Mesendoderm (in vitro differentiated cells): ENCODE measurements at places on chromosomes 12 and 14.

DNA sequence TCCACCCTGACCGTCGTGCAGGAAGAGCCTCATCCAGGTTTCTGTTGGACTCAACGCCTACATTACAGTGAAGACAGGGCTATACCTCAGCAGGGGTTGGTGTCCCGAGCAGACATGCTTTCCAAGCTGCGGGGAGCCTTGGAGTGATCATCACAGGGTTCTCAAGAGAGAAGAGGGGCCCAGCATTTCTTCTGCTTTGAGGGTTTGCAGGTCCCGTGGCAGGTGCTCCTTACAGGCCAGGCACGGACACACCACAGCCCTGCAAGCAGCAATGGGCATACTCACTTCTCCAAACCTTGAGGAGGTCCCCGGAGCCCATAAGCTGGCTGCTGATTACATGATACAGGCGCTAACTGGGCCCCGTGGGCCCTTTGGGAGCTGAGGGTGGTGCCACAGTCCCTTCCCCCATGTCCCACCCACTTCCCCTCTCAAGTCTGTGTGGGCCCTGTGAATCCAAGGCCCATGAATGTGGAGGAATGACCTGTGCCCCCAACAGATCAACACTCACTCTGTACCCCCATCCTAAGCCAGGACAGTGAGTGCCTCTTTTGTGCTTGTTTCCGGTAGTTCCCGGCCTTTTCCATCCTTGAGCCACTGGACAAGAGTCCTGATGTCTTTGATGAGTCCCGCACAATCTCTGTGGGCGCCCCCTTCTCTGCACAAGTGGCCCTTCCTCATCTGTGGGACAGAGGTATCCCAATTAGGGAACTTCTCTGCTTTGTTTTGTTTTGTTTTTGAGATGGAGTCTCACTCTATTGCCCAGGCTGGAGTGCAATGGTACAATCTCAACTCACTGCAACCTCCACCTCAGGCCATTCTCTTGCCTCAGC lies 1.1 kb downstream of the AQP2 start:
- DNase-seq = no peak

- peak; percentile 58 for DNase-seq
Measured at GRCh38 chr12:18446061-18446644, 184.8 kb downstream of the PIK3C2G start.

DNA sequence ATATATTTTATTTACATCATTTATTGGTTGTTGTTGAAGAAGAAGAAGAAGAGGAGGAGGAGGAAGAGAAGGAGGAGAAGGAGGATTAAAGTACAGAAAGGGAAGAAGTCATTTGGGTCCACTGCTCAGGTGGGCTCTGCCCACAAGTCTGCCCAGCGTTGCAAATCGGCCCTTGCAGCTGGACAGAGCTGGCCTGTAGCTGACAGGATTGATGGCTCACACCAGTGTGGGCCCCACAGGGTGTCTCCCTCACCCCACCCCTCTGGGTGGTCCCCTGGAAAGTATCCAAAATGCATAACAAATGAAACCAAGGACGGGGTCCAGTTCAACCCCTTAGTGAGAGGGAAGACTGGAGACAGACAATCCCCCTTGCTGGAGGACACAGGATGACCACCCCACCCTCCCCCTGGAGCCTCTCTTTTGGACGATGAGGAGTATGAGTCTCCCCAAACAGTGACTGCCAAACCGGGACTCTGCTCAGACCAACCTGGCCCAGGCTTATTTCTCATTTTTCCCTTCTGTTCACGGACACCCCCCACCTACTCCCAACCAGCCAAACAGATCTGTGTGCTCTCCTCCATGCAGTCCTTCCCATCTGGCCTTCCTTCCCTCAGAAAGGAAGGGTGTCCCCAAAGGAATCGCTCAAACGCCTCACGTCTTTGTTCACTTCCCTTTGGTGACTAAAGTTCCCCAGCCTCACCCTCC lies 17.7 kb downstream of the DPF3 start:
- DNase-seq = no peak

DNA sequence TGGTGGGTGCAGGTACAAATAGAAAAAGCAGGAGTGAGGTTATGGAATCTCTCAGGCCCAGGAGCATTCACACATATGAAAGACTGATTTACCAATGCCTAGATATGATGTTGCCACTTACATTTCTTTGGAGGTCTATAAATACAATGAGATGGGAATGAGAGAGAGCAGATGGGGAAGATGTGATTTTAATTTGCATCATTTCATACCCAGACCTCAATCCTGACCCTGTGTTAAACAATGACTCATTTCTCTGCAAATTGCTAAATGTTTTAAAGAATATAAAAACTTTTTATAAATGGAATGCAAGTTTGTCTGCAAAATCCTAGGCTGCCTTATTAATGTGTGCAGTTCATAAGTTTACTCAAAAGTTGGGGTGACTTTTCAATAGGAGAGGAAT lies 38.6 kb upstream of the GNG2 start:
- no peak for DNase-seq

- no peak for DNase-seq
Measured at GRCh38 chr14:79586416-79586815, 624.9 kb downstream of the DIO2 start.

- DNase-seq = no peak
Measured at GRCh38 chr12:127306604-127307215, 960.3 kb upstream of the TMEM132C start.

DNA sequence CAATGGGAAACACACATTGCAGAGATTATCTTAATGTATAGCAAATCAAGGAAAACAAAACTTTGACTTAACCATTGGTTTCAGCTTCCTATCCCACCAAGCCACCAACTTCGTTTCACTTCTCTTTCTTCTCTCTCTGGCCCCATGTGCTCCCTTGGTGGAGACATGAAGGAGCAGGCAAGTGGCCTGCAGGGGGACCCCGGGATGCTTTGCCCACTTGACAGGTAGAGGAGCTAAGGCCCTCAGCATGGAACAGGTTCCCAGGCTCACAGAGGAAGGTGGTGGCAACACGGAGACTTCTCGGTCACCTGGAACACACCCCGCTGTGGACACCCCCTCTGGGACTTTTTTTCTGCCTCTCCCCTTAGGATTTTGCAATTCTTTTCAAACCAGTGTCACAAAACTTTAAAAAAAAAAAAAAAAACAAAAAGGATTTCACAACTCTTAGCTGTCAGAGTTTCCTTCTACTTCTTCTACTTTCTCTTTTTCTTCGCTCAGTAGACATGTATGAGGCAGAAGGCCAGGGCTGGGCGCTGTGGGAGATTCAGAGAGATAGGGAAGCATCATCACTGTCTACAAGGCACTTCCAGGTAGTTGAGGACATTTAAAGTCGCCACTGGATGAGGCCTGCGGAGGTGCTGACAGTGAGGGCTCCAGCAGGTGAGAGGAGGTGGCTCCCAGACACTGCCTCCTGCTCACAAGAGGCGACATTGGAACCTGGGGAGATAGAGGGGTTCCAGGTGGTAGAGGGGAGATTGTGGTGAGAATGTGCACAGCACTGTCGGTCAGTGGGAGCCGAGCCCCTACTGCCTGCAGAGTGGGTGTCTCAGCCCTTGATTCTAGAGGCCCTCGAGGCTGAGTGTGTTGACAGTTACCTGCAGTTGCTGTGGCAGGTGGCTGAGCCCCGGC lies 119.6 kb downstream of the GCH1 start:
- DNase-seq = peak; percentile 62

- DNase-seq = no peak
Measured at GRCh38 chr12:110354172-110354780, 49.2 kb downstream of the ANAPC7 start.

GRCh38 chr14:105478398-105479251 lies 4.0 kb downstream of the CRIP2 start:
- peak; percentile 34 for DNase-seq
